8988T (cell line): ENCODE measurements at places on chromosomes 4 and X.

GRCh38 chr4:1288786-1289185, 905 bp upstream of the MAEA start:
- DNase-seq: no peak

DNA sequence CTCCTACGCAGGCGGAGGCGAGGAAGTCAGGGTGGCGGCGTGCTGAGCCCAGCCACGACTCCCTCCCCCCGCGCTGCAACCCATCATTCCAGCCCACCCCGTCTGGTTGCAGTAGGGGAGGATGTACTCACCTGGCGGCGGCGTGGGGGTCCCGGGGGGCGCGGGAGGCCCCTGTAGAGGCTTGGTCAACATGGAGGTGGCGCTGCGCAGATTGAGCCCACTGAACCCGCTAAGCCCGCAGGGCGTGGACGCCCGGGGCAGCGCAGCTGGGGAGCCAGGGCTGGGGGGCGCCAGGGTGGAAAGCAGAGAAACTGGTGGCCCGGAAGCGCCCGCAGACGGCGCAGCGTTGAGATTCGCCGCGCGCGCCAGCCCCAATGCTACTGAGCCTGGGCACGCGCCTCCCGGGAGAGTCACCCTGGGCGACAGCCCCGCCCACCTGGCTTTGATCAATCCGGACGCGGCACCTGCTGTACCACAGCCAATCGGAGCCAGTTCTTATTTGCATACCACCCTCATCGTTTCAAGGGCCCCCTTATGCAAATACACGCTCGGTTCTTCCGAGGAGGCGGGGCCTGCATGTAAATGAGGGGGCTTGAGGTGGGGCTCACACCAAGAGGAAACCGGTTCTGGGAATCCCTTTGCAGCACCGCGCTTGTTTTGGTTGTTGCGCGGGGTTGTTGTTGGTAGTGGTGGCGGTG, at the start of gene PIM2:
Gene PIM2 (minus strand): TSS at position 382 of the 698 bp plus-strand sequence. CDS start 190 bp downstream, at position 192.
- peak; percentile 80 for DNase-seq

GRCh38 chr4:46994007-46994405, 625 bp upstream of the GABRA4 start:
- DNase-seq: no peak

DNA sequence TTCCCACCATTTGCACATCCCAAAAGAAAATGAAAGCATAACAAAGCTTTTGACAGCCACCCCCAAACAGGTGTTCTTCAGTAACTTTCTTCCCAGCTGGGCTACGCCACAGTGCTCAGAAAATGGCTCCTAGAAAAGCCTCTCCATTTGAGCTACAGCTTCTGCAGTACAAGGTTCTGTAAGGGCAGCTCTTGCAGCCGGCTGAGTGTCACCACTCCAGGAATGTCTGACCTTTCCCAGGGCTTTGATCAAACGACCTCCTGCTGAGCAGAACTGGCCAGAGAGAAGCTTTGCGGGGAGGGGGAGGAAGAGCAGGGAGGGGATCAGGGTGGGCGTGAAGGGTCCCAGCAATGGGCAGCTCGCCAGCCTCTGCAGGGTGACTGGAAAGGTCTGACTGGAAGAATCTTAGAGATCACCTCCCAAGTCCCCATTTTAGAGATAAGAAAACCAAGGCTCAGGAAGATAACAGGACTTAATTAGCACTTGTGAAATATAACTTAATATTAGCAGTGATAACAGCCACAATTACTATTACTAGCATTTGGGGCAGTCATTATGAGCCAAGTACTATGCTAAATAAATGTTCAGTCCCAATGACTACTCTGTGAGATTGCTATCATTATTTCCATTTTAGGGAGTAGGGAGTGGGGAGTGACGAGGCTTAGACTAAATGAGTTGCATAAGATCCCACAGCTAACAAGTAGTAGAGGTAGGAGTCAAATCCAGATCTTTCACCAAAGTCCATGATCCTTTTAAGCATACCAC, 51.1 kb downstream of the LEF1 start:
- no peak for DNase-seq

GRCh38 chrX:82384401-82384800, 1123.7 kb upstream of the POU3F4 start:
- no peak for DNase-seq

- DNase-seq: no peak
Observed at GRCh38 chrX:110444996-110445395, 86.3 kb downstream of the RTL9 start.

DNA sequence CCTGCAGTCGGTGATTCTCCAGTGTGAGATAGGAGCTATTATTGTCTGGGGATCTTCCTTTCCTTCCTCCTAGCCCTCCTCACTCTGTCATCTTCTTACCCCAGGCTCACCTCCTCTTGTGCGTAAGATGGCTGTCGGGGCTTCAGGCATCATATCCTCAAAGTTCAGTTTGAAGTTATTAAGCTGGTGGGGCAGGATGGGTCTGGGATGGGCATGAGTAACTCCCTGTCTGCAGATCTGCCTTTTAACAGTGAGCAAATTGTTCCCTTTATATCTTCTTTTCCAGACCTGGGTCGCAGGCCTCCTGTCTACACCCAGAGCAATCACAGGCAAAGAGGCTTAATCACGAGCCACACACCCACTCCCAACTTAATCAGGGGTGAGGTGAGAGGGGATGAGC, 900 bp upstream of the MTMR1 start:
- no peak for DNase-seq

- no peak for DNase-seq
Observed at GRCh38 chrX:149467461-149467860, 37.6 kb downstream of the IDS start.

DNA sequence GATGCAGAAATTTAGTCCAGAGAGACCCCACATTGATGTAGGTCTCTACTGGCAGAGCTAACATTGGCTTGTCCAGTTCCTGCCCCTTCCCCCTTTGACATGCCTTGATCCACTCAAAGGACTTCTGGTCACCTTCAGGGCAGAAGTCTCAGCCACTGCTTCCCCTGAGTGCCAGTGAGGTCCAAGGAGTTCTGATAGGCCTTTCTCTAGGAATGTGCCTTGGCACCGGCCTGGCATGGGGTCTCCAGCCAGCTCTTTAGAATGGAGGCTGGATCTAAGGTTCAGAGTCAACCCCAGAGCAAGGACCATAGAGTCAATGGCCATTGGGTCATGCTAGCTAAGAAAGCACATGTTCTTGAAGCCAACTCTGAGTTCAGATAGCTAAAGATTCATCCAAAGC, 88.6 kb upstream of the PJA1 start:
- no peak for DNase-seq

DNA sequence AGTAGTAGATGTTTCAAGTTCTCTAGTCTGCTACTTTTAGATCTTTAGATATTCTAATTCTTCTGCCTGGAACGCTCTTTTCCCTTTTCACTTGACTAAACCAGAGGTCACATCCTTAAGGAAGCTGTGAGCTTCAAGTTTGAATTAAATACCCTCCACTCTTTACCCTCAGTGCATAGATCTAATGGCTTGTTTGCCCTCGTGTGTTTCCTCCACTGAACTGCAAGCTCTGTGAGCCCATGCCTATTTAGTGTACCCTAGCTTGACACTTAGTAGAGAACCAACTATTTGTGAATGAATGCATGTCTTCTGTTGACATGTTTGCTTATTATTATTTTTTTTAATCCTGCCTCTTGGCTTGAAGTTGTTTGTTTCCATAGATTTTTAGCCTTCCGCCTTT, 138.3 kb downstream of the PDE5A start:
- no peak for DNase-seq

DNA sequence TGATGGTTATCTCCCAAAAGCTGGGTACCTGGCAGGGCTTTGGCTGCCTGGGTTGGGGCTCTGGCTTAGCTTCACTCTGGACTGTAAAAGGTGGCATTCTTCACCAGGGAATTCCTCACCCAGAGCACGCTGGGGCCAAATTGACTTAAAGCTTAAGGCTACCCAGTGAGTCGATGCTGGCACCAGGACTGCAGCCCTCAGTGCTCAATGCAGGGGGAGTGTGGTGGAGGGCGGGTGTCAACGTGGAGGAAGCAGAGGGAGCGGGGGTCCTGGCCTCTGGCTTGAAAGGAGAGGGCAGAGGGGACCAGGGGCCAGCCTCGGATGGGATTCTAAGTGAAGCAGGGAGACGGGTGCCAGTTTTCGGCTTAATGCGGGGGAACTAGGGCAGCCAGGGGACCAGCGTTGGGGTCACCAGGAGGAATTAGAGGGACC, 446 bp upstream of the FAM50A start:
- DNase-seq: no peak

- no peak for DNase-seq
Observed at GRCh38 chr4:90211174-90211573, 84.0 kb downstream of the CCSER1 start.

DNA sequence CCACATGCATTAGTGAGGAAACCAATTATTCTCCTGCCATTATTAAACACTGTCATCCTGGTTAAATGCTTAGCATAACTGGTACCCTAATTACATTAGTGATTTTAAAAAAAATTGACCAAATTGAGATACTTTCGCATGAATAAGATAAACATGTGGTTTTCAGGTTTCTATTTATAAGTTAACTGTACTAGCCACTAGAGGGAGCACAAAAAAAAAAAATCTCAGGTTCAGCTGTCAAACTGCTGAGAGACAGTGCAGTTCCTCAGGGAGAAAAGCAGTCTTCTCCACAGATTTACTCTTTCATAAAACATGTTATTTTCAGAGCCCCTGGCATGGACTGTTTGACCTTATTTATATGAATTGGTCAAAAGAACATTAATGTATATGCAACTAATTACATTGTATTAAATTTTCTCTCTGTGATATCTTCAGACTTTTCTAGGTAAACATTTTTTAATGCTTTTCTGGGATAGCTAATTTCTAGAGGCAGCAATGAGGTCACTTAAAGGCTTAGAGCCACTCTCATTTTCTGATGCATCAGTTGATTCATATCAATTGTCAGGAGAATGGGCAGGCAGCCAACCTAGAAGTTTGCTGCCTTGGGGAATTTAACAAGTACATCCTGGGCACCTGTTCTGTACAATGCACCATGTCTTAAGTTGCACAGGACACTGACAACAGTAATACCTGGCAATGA, 167.5 kb downstream of the CDS1 start:
- no peak for DNase-seq

- DNase-seq: no peak
Observed at GRCh38 chr4:75057369-75057768, 124.5 kb downstream of the PARM1 start.
